CD4-positive, alpha-beta T cell treated with Interleukin-1 beta for 1 hour (primary cell): ENCODE measurements at places on chromosomes 2 and 18.

DNA sequence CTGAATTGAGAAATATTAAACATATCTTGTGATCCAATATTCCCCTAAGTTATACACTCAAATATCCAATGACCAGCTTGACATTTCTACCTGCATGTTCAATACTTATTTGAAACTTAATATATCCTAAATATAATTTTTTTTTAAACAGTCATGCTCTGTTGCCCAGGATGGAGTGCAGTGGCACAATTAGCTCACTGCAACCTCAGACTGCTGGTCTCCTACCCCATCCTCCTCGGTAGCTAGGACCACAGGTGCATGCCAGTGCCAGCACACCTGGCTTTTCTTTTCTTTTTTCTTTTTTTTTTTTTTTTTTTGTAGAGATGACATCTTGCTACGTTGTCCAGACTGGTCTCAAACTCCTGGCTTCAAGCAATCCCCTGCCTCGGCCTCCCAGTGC, 4.2 kb downstream of the KYNU start:
- DNase-seq = no peak

GRCh38 chr2:163606878-163607277, 128.9 kb downstream of the FIGN start:
- no peak for DNase-seq

- no peak for DNase-seq
These were observed 61.1 kb upstream of the RND3 start for GRCh38 chr2:150548527-150548926.

DNA sequence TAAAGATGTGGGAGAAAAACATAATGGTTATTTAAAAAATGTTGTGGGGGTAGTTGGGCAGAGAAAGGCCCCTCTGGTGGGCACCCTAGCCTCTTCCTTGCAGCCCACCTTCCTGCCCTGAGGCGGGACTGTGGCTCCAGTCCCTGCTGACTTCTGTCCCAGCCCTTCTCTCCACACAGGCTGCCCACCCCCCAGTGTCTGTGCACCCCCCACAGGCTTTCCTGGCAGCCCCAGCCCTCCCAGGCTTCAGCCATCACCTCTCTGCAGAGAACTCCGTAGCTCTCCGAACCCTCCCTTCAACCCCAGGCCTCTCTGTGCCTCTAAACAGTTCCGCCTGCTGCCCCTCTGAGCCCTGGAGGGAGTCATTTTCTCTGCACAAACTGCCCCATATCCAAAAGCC, 75.4 kb downstream of the DYSF start:
- no peak for DNase-seq

- DNase-seq = no peak
These were observed 12.0 kb downstream of the RUFY4 start for GRCh38 chr2:218081063-218081462.

GRCh38 chr18:48040457-48041110, 110.1 kb upstream of the SMAD2 start:
- DNase-seq = no peak

DNA sequence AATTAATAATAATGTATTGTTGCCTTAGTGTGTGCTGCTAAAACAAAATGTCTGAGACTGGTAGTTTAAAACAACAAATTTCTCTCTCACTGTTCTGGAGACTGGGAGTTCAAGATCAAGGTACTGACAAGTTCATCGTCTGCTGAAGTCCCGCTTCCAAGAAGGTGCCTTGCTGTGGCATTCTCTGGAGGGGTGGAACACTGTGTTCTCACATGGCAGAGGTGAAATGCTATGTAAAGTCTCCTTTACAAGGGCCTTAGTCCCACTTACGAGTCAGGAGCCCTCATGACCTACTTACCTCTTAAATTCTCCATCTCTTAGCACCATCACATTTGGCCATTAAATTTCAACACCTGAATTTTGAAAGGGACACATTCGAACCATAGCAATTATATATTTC, 299.2 kb upstream of the RBMS1 start:
- DNase-seq = no peak

GRCh38 chr2:170214309-170214948, 36.5 kb downstream of the MYO3B start:
- DNase-seq = no peak

GRCh38 chr18:7413906-7414305, 153.2 kb upstream of the PTPRM start:
- DNase-seq = no peak

- no peak for DNase-seq
These were observed 30.7 kb upstream of the LINC00305 start for GRCh38 chr18:64179556-64180080.

- no peak for DNase-seq
These were observed 464.4 kb downstream of the PTPRM start for GRCh38 chr18:8031496-8031895.
